ENCODE measurements at places on chromosomes 2 and 18. TPM values are rescaled to one million over a fixed set of nuclear protein-coding genes. Genes with fewer than 3 reads are reported as not detected.

GRCh38 chr18:72206814-72207213 lies 337.3 kb downstream of the CBLN2 start:
- no peak for DNase-seq

The CNRIP1 gene
- not detected for total RNA-seq

- DNase-seq = no peak
These were observed 64.7 kb downstream of the CCDC148 start for GRCh38 chr2:158391876-158392275.

DNA sequence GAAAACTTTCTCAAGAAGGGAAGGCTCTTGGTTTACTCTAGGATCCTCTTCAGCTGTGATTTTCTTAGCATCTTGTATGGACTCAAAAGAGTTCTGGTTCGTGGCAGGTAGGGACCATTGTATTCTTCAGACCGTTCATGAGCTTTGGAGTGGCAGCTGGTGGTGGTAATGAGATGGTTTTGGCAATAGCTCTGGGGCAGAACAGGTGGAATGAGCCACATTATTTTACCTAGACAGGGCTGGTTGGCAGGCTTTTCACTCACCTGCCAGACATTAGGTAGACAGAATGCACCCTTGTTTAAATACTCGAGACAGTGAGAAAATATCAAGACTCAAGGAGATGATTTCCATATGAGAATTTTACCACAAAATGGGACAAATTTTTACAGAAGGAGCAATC lies 26.2 kb upstream of the MGAT5 start:
- no peak for DNase-seq

DNA sequence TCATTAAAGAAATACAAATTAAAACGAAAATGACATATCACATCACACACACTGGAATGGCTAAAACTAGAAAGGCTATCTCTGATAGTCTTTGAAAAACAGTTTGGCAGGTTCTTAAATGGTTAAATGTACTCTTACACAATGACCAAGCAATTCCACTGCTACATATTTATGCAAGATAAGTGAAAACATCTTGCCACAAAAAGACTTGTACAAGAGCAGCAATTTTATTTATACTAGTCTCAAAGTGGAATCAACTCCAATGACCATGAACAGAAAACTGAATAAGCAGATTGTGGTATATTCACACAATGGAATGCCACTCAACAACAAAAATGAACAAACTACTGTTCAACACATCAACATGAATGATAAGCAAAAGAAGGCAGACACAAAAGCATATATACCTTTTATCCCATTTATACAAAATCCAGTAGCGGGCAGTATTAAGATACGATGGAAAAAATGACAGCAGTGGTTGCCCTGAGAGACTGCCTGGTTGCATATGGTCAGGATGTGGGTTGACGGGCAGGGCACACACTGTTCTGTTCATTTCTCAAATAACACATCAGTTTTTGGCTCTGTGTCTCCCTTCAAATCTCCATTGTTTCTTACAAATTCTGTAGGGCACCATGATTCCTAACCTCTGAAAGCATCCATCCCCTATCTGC lies 25.4 kb downstream of the SP100 start:
- no peak for DNase-seq

GRCh38 chr2:168974428-168974827 lies 56.7 kb downstream of the ABCB11 start:
- DNase-seq = no peak

DNA sequence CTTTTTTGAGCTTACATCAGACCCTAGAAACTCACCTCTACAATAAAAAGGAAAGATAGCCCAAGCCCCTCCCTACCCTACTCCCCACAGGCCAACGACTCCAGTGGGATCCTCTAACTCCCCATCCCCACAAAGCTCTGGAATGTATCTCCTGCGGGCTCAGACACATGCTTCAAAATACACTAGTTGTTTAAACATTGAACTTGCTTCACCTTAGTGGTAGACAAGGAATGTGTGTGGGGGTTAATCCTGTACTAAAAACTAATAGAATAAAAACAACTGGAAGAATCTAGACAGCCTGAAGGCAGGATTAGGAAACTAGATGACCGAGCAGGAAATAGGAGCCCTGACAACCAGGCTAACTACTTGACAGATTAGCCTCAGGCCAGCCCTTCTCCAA lies 211.5 kb downstream of the SUCLG1 start:
- DNase-seq = no peak

- DNase-seq = no peak
These were observed 59.2 kb upstream of the PEX13 start for GRCh38 chr2:60958361-60958760.

The TLX2 gene
- 2.5 TPM for total RNA-seq

The TUBB8B gene
- not detected for total RNA-seq

The WDCP gene
- total RNA-seq = 24.3 TPM

- no peak for DNase-seq
These were observed 925 bp downstream of the SESTD1 start for GRCh38 chr2:179263446-179264367.

GRCh38 chr2:178110681-178111080 lies 1.6 kb upstream of the RBM45 start:
- DNase-seq = no peak

The AQP12B gene
- total RNA-seq = not detected

The MYO1B gene
- not detected for total RNA-seq

DNA sequence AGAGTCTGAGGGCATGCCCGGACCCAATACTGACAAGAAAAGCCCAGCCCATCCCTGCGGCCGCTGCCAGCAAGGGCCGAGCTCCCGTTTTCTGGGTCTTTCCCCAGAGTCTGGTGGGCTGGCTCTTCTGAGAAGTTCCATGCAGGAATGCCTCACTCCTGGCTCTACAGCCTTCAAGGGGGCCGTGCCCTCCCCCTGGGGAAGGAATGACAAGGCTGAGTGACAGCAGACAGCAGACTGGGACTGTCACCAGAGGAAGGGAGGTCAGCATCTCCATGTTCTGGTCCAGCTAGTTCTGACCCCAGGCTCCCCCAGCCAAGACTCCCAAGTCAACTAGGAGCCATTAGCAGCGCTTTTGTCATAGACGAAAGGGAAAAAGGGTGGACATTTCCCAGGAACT lies 13.0 kb upstream of the SEMA4C start:
- DNase-seq = no peak

The HOXD1 gene
- not detected for total RNA-seq

DNA sequence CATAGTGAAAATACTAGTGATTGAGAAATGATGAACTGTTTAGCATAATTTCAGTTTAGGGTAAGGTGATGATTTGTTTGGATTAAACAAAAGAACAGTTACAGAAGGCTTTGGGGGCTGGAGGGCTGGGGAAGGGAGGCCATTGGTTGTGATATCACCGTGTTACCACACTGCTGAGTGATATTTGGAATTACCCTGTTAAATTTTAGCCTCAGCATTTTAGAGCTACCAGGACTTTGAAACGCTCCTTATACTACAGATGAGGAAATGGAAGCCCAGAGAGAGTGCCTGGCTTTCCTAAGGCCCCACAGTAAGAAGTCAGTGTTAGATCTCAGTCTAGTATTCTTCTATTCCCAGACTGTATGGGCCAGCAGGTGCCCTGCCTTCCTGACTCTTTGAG lies 15.6 kb downstream of the ARHGEF33 start:
- DNase-seq = no peak

The STAT4 gene
- not detected for total RNA-seq

The MRO gene
- 4.9 TPM for total RNA-seq

GRCh38 chr2:152167065-152167464 lies 8.5 kb downstream of the STAM2 start:
- no peak for DNase-seq

GRCh38 chr2:230677201-230677946 lies 35.3 kb upstream of the CAB39 start:
- DNase-seq = no peak

The NRP2 gene
- total RNA-seq = 7.2 TPM

The RAX gene
- total RNA-seq = not detected

The SGPP2 gene
- not detected for total RNA-seq

DNA sequence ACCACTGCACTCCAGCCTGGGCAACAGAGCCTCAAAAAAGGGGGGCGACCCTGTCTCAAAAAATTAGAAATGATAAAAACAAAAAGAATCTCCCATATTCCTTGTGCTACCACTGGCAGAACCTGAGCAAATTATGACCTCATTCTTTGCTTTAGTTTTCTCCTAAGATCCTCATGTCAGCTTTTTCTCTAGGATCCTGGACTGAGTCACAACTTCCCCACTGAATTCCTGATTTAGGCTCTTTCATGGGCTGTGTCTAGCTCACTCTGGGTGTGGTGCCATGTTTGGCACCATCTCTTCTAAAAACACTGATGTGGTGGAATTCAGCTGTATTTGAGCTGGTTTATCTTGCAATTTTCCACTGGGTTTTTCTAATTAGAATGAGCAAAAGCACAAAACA lies 37.1 kb downstream of the EXOC6B start:
- no peak for DNase-seq

The CYS1 gene
- total RNA-seq = 0.54 TPM

GRCh38 chr2:121855510-121855909 lies 100.1 kb downstream of the TSN start:
- DNase-seq = no peak

- no peak for DNase-seq
These were observed 42.3 kb downstream of the SLC38A11 start for GRCh38 chr2:164913011-164913410.

The ANKRD29 gene
- total RNA-seq = not detected

- no peak for DNase-seq
These were observed 41.3 kb downstream of the HDLBP start for GRCh38 chr2:241274127-241274526.

- DNase-seq = peak; percentile 82
These were observed 27.6 kb downstream of the RNU4ATAC start for GRCh38 chr2:121558329-121558728.

The DNER gene
- total RNA-seq = not detected

GRCh38 chr2:43129676-43130547 lies 96.5 kb downstream of the ZFP36L2 start:
- DNase-seq = no peak

GRCh38 chr2:239337877-239338484 lies 62.8 kb downstream of the HDAC4 start:
- no peak for DNase-seq

DNA sequence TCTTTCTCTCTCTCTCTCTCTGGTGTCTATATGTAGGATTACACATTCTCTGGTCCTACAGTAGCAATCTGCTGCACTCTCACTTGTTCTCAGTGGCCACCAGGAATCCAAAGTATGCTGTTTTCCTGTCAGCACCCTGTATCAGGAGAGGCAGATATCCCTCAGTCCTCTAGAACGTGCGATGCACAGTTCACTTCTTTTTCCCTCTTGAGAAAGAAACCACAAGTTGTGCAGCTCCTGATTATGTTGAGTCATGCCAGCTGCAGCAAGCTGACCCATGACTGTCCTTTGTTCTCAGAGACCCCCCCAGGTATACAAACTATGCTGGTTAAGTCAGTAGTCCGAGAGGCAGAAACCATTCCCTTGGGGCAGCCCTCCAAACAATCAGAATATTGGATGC lies 54.6 kb downstream of the LANCL1 start:
- DNase-seq = no peak

- DNase-seq = no peak
These were observed 308.1 kb upstream of the CYRIA start for GRCh38 chr2:16973586-16974286.

The CTAGE1 gene
- not detected for total RNA-seq
